ENCODE measurements at places on chromosomes 11 and 22. TPM values are rescaled to one million over a fixed set of nuclear protein-coding genes. Genes with fewer than 3 reads are reported as not detected.

The DKK3 gene
- not detected for total RNA-seq

The RAB3IL1 gene
- not detected for total RNA-seq

The DEAF1 gene
- 56.0 TPM for total RNA-seq

The MUC5AC gene
- not detected for total RNA-seq

The RAG2 gene
- not detected for total RNA-seq

The PRODH gene
- 1.1 TPM for total RNA-seq

The NUDT8 gene
- 23.1 TPM for total RNA-seq

The MYO7A gene
- total RNA-seq, result 0.95 TPM

DNA sequence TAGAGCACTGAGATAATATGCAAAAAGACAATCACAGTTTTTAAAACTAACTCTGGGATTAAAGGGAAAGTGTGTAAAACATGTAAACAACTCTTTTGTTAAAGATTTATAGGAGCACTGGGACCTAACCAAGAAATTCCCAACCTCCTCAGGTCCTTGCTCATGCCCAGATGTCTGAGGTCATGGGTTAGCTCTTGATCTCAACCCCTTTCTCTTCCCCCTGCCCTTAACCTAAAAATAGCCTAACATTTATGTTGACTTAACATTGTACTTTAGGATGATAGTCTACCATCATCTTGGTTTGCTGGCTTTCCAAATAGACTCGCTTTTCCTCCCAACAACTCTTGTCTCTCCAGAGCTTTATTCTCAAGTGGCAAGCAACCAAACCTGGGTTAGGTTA, 258.2 kb upstream of the FAT3 start:
- ATAC-seq, result no peak

DNA sequence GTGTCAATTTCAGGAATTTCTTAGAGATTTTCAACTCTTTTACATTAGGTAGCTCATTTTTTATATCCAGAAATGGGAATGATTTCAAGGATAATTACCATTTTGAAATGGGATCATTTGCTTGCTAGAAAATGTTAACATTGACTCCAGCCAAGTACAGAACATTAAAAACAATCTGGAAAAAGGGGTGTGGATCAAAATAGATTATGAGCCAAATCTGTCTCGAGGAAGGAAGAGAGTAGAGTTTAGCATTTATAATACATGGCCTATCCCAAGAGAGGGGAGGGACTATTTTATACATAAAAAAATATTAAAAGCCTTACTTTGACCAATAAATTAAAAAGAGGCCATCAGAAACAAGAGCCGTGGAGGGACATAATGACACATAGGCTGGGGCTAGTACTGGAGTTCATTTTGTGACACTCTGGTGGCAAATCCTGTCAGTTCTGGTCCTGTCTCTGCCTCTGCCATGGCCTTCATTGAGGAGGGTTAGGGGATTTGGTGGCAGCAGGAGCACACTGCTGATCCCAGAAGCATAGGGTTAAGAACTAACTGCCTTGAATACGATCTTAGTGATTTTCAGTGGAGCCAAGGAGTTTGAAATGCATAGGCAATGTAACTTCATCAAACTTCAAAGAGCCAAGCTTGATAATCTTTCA, 20.4 kb downstream of the PPP6R3 start:
- ATAC-seq, result no peak

- peak; percentile 16 for ATAC-seq
Measured at GRCh38 chr11:8354622-8355415, 91.1 kb upstream of the LMO1 start.

GRCh38 chr11:131311776-131312514, 58.5 kb upstream of the NTM start:
- no peak for ATAC-seq

- no peak for ATAC-seq
Measured at GRCh38 chr22:49143812-49144211, 683.9 kb downstream of the BRD1 start.

GRCh38 chr22:33389936-33390335, 331.8 kb upstream of the SYN3 start:
- no peak for ATAC-seq

- no peak for ATAC-seq
Measured at GRCh38 chr11:107740271-107740670, 28.4 kb upstream of the SLN start.

DNA sequence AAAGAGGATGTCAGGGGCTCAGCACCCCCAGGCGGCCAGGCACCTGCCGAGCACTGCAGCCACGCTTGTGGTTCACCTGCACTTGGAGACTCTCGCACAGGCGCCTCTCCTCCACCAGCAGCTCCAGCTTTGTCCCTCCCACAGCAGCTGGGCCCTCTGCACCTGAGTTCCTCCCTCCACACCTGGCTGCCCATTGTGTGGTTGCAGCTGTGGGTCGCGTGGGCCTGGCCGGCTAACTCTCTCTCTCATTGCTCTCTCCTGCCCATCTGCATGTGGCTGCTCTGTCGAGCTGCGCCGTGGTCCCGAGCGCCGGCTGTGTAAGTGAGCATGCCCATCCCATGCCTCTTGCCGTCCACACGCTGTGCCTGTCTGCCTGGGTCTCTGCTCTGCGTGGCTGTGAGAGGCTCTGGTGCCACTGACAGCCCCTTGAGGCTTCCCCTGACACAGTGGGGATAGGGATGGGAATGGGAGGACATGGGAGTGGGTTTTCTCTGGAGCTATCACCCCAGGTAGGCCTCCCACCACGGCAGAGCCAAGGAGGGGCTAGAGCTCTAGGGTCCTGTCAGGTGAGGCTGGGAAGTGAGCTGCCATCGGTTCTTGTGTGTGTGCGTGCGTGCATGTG, 8.5 kb upstream of the ACR start:
- ATAC-seq, result no peak

DNA sequence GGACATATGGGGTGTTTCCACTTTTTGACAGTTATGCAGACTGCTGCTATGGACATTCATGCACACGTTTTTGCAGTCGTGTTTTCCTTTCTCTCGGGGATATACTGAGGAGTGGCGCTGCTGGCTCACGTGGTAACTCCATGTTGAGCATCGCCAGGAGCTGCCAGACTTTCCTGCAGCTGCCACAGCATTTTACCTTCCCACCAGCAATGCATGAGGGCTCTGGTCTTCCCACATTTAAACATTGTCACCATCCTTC, 95.4 kb downstream of the TBC1D22A start:
- no peak for ATAC-seq

DNA sequence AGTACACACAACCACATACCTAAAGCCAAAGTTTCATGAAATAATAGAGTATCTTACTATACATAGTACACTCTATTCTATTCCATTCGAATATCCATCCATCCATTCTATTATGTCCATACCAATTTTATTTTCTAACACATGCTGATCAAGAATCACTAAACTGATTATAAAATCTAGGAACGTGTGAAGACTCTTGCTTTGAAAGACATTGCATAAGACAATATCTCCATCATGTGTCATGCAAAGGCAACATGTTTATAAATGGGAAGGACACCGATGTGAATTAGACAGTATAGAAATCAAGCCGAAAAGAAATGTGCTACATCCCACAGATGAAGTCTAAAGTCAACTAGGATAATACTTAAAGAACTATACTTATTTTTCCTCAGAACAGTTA, 1561.5 kb upstream of the TENM4 start:
- no peak for ATAC-seq

DNA sequence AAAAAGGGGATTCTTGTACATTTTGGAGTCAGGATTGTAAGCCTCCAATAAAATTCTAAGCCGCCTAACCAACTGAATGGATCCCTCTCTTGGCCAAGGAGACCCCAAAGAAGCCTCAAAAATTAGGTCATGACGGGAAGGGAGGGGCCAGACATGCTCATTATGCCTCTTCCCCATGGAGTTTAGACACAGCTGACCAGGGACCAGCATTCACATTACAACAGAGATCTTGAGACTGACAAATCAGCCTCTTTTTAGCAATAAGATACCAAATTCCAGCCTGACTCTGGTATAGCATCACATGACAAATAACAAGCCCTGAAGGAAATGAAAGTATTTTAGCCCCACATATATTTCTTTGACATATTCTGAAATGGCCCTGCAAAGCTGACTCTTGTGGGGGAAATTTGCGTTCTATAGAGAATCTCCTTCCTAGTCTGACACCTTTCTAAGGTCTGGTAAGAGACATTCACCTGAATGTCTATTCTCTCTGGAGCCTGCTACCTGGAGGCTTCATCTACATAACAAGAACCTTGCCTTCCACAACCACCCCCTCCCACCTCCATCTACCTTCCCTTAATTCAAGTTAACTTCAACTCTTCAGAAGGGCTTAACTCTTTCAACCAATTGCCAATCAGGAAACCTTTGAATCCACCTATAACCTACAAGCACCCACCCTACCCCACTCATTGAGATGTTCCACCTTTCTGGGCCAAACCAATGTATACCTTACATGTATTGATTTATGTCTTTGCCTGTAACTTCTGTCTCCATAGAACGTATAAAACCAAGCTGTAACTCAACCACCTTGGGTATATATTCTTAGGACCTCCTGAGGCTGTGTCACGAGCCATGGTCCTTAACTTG, 10.3 kb downstream of the GAL start:
- no peak for ATAC-seq

GRCh38 chr11:6419009-6419631, at the start of gene APBB1:
Gene APBB1, minus strand, starts transcription at chr11:6419094. Its CDS starts 7,747 bp downstream, at chr11:6411347.
- peak; percentile 54 for ATAC-seq

DNA sequence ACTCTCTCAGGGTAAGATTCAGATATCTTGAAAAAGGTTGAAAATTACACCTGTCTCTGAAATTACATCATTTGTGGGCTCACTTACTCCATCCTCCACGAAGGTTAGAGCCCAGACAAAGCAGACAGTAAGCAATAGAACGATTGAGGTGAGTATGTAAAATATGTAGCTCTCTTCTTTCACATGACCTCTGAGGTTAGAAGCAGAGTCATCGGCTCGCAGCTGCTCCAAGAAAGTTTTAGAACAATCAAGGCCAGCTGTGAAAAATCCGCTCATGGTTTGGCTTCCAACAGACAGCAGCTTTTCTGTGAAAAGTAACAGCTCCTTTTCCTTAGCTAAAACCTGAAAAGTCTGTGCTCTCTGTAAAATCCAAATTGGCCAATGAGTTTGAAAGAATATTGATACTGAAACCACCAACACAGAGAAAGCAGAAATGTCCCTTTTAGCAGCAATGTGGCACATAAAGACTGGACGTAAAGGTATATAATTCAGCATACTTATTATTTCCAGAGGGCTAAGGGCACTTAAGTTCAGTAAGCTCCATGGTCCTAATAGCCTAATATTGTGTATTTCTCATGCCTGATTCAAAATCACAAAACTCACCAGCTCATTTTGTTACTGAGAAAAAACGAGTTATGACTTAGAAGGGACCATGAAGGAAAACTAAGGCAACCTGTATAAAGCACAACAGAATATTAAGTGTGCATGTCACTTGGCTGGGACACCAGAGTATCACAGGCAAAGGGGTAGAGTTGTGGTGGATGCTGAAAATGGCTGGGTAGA, 78.2 kb downstream of the FAM76B start:
- peak; percentile 49 for ATAC-seq

DNA sequence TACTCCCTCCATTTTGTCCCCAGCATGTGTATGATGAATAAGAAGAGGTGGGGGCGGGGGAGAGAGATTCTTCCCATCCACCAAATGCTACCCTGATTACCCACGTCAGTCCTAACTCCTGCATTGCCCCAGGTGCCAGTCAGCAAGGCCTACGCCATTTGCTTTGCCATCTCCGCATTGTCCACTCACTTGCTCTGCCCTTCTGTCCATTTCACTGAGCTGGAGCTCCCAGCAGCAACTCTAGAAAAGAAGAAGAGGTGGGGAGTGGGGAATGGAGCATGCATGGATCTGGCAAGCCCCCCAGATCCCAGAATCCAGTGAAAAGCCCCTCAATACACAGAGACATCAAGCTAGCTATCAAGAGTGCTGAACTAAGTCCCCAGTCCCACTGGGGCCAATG, 19.0 kb downstream of the WT1 start:
- no peak for ATAC-seq

All from activated T-helper 17 cell treated with anti-CD3 and anti-CD28 coated beads, Interleukin-2, amount 50 U/mL, for 72 hours (primary cell).